ENCODE measurements at places on chromosomes 13 and 19. TPM values are rescaled to one million over a fixed set of nuclear protein-coding genes. Genes with fewer than 3 reads are reported as not detected.
A peak's percentile ranks its signal among the peaks of the same experiment; 100 is the strongest.

DNA sequence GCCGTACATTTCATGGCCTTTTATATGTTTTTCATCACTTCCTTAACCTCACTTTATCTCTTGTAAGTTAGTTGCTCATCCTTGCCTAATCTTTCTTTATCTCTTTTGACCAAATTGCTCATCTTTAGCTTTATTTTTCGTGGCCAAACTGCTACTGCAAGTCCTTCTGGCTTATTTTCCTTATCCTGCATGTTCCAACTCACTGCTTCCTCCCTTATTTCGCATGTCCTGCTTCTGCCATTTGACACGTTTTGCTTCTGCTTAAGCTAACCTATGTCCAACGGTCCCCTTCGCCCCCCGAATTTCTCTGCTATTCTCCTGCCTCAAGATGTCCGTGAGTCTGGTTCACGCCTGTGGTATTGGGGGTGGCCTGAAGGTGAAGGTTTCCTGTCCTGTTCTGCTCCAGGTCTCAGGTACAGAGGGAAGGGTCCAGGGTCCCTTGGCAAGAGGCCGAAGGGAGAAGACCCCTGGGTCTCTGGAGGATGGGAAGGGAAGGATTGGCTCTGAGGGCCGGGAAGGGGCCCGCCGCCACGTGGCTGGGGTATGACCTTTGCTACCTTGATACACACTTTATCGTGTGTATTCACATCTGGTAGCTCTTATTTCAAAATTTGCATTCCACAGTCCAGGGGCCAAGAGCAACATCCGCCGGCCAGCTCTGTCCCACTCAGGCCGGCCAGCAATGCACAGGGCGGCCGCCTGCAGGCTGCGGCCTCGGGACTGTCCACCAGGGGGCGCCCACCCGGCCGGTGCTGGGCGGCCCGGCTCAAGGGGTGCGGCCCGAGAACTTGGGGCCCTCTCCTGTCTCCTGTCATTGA, 2.9 kb upstream of the C19orf85 start:
- DNase-seq, result peak; percentile 76

- DNase-seq, result no peak
Measured at GRCh38 chr13:32961724-32962123, 54.5 kb upstream of the KL start.

- DNase-seq, result peak; percentile 58
Measured at GRCh38 chr19:32404933-32405430, 588 bp upstream of the DPY19L3 start.

GRCh38 chr13:71460211-71460610, 406.8 kb downstream of the DACH1 start:
- no peak for DNase-seq

DNA sequence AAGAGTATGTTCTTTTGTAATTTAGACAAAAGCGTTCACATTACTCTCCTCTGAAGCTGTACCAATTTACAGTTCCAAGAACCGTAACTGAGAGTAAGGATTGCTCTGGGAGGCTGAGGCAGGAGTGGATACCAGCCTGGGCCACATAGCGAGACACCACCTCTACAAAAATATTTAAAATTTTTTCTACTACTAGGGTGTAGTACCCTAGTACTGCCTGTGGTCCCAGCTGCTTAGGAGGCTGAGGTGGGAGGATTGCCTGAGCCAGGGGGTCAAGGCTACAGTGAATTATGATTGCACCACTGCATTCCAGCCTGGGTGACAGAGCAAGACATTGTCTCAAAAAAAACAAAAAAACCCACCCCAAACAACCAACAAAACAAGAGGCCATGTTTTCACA, 12.1 kb upstream of the CYP2A6 start:
- DNase-seq, result no peak

CNN1 gene
- 12.9 TPM for polyA plus RNA-seq
